ENCODE measurements at places on chromosomes 6 and 20. TPM values are rescaled to one million over a fixed set of nuclear protein-coding genes. Genes with fewer than 3 reads are reported as not detected.

GRCh38 chr6:120274547-120274946, 925.0 kb upstream of the MAN1A1 start:
- H3K4me3 ChIP-seq = no peak overlapping the region
- H3K27ac ChIP-seq = no peak overlapping the region
- H3K27me3 ChIP-seq = no peaks in the 10 kb centered on the region

DNA sequence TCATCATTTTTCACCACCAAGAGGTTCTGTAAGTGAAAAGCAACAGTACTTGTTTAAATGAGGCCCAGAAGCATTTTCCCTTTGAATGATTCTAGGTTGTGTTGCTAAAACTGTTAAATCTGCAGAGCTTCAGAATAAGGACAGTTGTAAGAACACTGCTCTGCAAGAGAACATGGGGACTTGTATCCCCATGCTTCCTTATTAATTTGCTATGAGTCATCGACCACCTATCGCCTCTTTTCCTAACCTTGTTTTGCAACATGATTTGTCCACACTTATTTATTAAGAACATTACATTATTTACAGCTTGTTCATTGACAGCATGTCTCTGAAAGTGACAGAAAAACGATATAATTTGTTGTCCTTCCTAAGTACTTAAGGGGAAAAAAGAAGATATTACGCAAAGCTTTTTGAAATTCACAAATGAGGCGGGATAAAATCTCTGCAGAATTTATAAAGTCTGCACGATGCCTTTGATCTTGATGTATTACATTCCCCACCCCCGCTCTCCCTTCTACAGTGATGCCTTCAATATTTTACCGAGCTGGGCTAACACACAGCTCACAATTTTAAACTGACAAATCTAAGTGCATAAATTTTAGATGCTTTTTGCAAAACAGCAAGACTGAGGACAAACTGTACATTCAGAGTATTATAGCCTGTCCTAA, 220.0 kb upstream of the SPTLC3 start:
- H3K4me3 ChIP-seq = no peak overlapping the region
- H3K36me3 ChIP-seq = no peaks in the 10 kb centered on the region
- no peaks in the 10 kb centered on the region for H3K4me1 ChIP-seq
- H3K27ac ChIP-seq = no peak overlapping the region

DNA sequence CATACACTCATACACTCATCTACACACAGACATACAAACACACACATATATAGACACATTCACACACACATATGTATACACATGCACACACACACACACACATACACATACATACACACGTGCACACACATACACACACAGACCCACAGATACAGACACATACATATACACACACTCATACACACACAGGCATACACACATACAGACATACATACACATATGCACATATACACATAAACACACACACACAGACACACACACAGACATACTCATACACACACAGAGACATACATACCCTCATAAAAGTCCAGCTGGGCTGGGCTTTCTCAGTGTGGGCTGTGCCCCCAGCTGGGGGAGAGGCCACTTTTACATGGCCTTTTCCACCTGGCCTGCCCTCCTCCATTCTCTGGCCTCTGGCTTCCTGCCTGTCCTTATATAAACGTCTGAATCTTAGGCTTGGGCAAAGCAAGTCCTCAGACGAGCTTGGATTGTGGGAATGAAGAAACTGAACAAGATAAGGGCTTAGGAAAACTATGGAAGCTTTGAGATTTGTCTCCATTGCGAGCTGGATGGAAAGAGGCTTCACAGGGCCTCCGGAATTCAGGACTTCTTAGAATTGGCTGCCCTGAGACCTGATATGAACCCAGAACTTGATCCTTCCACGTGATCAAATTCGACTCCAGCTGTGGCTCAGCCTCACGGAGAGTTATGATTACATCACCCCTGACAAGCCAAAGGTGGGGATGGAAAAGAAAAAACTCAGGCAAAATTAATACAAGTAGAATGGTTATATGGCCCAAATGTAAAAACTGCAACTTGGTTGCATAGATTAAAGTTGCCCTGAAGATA, 22.5 kb upstream of the CST3 start:
- no peak overlapping the region for H3K27ac ChIP-seq
- no peaks in the 10 kb centered on the region for H3K4me1 ChIP-seq
- no peak overlapping the region for H3K4me3 ChIP-seq
- DNase-seq = no peak
- H3K36me3 ChIP-seq = no peaks in the 10 kb centered on the region

DNA sequence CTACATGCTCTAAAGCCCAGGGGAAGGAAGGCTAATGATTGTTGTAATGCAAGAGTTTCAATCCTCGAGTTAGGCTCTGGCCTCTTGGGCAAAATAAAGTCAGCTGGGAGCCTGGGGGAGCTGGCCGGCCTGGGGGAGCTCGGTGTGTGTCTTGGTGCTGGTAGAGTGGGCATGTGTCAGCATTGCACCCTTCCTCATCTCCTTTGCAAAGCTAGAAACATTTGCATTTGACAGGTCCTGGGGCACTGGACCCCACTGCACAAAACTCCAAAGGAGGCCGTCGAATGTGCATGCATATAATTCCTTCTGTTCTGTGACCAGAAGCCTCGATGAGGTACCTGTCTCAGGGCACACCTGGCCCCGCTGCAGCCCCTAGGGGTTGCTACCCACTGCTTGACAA, 74.6 kb upstream of the SLC22A23 start:
- no peaks in the 10 kb centered on the region for H3K4me1 ChIP-seq
- no peaks in the 10 kb centered on the region for H3K27me3 ChIP-seq
- no peak overlapping the region for H3K4me3 ChIP-seq

- peaks cover 8% of the 10 kb centered on the region for H3K27me3 ChIP-seq
- no peak overlapping the region for H3K4me3 ChIP-seq
- DNase-seq = no peak
- H3K27ac ChIP-seq = no peak overlapping the region
- no peaks in the 10 kb centered on the region for H3K4me1 ChIP-seq
Observed at GRCh38 chr20:4415281-4415680, 306.4 kb upstream of the PRND start.

DNA sequence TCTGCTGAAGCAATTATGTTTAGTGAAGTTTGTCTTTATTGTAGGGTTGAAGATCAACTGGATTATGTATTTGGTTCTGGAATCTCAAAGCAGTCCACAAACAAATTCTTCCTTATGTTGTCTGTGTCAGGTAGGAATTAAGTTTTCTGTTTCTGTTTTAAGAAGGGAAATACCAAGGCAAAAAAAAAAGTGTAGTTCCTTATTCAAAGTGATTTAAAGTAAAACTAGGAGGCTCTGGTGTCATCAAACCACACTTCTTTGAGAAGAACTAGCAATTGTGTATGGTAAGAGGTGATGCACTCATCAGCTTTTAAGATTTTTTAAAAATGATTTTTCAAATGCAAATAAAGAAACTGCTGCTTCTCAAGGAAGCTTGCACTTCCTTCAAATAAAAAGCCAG, 1.9 kb downstream of the FAM135A start:
- no peak for DNase-seq
- H3K4me3 ChIP-seq = peak overlapping the region; percentile 73
- H3K4me1 ChIP-seq = peaks cover 25% of the 10 kb centered on the region

GRCh38 chr6:1574890-1575209, 34.9 kb upstream of the FOXC1 start:
- H3K4me1 ChIP-seq = no peaks in the 10 kb centered on the region
- H3K36me3 ChIP-seq = no peaks in the 10 kb centered on the region
- H3K27ac ChIP-seq = no peak overlapping the region
- no peak overlapping the region for H3K4me3 ChIP-seq

The PRR18 gene
- not detected for total RNA-seq

The PNLDC1 gene
- total RNA-seq = 0.78 TPM

Data from activated T-helper 1 cell treated with anti-CD3 and anti-CD28 coated beads, Interleukin-12 subunit alpha, Interleukin-12 subunit beta, Interleukin-2, Interleukin-4 antibody, amounts not matched to agents 30 ng/mL and 10 ng/mL and 1 ng/mL, durations not matched to agents 14 hours and 24 hours and 36 hours (primary cell).